ENCODE measurements at places on chromosomes 3 and 15. TPM values are rescaled to one million over a fixed set of nuclear protein-coding genes. Genes with fewer than 3 reads are reported as not detected.

The PLS1 gene
- 0.79 TPM for polyA plus RNA-seq

The PCLAF gene
- polyA plus RNA-seq = 25.9 TPM

The CDCP1 gene
- 0.34 TPM for polyA plus RNA-seq

The APOD gene
- polyA plus RNA-seq = 36.5 TPM

The EFCAB12 gene
- 0.13 TPM for polyA plus RNA-seq

The PLCB2 gene
- polyA plus RNA-seq = 7.9 TPM

The MAPKBP1 gene
- polyA plus RNA-seq = 13.1 TPM

The ERICH6 gene
- polyA plus RNA-seq = 0.23 TPM

The PPP1R14D gene
- not detected for polyA plus RNA-seq

The CKMT1A gene
- polyA plus RNA-seq = not detected

The TRIM59 gene
- polyA plus RNA-seq = 8.3 TPM

The LRRC31 gene
- polyA plus RNA-seq = not detected

The SLC6A1 gene
- 2.1 TPM for polyA plus RNA-seq

The ADGRG7 gene
- not detected for polyA plus RNA-seq

- DNase-seq = no peak
These were observed 68.5 kb downstream of the CHSY1 start for GRCh38 chr15:101183226-101183930.

DNA sequence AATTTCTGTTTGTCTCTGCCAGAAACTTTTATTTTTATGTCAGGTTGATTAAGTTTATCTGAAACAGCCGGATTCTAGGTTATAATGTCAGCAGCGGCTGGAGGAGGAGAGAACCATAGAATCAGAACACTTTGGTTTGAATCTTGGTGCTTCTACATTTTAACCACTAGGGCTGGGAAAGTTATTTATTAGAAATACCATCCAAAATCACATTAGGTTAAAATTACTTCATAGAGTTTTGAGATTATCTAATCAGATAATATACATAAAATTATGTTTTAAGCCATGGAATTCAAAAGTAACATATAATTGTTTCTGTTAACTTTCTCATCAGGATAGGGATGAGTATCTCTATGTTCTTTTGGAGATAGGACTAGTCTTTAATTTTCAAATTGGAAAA lies 502.9 kb downstream of the ROBO1 start:
- DNase-seq = no peak

- no peak for DNase-seq
These were observed 446.0 kb downstream of the GRM7 start for GRCh38 chr3:7306901-7307300.

DNA sequence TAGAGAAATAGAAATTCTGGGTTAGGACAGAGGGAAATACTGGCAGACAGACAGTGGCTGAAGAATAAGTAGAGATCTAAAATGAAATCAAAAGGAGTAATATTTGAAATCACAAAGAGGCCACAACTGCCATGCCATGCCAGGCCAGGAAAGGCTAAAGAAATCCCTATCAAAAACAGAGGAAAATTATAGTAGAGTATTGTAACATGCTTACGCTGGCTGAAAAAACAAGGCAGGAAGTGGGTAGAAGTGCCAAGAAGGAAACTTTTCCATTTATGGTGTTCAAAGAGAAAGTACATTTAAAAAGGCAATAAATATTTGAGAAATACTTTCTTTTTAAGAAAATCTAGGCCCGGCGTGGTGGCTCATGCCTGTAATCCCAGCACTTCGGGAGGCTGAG lies 415.7 kb downstream of the PLCL2 start:
- DNase-seq = no peak

DNA sequence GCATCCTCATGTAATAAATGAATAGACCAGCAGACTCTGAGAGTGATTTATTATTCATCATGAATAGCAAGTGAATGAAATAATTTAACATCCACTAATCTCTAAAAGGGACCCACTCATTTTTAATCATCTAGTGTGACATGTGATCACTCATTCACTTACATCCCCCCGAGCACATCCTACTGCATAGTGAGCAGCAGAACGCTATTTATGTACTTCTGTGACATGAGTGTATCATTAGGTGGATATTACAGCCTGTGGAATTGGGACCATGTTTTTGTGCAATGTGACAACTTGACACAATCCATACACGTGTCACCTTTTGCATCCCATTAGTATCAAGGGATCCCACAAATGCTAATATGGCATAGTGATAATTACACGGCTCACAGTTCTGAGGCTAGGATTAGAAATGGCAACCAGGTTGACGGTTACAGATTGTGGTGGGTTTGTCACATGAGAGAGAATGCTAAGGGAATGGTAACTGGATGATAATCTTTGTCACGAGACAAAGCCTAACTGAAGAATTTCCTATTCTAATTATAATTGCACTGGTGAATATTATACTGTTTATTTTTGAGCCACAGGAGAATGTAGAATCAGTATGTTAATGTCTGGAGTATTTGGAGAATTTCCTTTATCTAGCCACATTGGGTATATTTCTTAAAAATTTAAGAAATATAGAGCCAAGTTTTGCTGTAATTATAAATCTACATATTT lies 595.2 kb upstream of the TBL1XR1 start:
- DNase-seq = no peak

DNA sequence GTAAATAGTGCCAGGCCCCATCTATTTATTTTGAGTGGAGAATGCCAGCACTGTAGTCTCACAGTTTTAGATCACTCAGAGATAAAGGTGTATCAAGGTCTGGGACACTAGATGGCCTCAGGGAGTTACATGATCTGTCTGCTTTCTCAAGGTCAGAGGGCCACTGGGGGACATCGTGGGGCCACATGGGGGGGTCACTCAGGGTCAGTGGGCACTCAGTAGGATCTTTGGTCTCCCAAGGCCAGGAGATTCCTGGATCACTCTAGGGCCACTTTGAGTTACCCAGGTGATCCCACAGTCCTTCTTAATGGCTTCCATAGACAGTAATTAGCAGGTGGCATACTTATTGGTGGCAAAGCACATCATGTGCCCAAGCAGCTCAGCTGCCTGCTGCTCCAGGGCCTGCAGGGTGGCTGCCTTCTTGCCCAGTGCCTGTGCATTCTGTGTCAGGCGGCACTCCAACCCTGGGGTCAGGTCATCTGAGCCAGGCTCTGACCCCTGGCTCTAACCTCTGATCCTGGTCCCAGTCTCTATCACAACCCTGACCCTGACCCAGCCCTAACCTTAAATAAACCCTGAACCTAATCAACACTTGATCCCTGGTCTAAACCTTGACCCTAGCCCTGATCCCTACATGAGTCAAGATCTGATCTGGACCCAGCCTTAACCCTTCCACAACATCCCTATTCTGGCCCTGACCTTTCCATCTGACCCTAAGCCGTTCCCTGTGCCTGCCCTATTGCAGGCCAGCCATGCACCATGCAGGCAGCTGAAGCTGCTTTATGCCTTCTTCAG lies 1.8 kb upstream of the LAMB2 start:
- no peak for DNase-seq

GRCh38 chr3:100615684-100616083 lies 6.3 kb downstream of the ADGRG7 start:
- DNase-seq = no peak

- DNase-seq = no peak
These were observed 356.3 kb downstream of the FOXP1 start for GRCh38 chr3:71227270-71227661.

DNA sequence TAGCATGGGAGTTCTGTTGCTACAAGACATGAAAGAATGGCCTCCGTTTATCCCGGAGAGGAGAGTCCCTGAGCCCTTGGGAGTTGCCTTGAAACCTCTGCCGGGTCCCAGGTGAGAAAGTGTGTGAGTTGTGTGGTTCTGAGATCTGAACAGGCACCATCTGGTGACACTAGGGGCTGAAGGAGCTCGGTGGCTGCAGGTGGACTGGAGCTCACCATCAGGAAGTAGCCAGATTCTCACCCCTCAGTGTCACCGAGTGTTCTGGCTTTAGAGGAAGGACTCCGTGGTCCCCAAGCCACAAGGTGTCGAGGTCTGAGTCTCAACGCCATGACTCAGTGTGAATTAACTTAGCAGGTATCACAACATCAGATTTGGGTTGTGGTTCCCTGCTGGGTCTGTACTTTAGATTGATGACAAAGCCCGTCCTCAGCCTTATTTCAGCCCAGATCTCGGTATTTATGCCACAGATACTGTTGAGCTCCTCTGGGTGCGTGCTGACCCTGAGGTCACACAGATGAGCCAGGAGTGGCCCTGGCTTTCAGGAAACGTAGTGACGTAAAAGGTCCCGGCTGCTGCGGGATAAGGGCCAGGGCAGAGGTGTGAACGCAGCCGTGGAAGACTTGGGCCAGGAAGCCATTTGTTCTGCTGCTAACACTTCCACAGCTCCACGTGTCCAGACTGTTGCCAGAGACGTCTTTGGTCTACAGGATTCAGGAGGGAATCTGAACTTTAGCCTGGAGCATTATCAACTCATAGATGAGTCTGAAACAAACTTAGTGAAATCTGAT lies 54.4 kb downstream of the PGPEP1L start:
- DNase-seq = no peak

DNA sequence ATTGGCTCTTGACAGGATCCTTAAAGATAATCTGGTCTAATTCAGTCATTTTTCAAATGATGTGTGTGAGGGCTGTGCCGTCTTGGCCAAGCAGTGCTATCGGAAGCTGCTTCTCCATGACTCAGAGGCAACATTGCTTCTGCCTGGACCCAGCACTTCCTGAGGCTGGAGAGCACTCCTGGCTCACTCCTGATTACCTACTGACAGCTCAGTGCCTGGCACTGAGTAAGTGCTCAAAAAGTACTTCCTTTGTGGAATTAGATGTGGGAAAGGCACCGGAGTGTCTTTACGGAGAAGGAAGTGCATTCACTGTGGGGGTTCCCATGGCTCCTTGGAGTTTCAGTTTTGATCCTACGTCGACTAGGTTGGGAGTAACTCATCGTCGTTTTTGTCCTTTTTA lies 86.9 kb upstream of the UBE3A start:
- no peak for DNase-seq

DNA sequence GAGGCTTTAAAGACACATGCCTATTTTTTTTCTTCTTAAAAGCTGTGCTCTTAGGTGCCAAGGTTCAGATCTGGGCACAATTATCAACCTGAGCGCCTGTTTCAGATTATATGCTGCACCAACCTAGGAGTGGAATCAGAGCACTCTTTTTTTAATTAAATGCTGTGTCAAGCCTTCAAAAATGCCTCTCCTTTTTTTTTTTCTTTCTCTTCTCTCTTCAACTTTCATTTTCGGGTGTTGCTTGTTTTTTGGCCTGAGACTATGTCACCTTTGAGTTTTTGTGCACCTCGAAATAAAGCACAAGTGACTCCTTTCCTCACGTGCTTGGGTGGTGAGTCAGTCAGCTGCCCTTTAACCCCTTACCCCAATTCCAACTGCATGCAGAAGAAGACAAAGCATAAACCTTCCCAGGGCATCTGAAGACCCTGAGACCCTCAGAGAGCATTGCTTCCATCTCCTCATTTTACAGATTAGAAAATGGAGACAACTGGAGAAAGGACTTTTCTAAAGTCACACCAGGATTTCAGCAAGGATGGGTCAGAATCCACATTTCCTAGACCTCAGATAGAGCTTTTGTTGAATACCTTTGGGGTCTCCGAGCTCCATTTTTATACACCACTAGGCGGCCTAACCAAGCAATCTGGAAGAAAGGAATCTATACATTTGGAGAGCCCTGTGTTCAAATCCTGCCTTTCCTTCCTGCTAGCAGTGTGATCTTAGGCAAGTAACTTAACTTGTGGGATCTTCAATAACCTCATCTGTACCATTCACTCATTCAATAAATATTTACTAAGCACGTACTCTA lies 631 bp upstream of the PRICKLE2 start:
- no peak for DNase-seq

DNA sequence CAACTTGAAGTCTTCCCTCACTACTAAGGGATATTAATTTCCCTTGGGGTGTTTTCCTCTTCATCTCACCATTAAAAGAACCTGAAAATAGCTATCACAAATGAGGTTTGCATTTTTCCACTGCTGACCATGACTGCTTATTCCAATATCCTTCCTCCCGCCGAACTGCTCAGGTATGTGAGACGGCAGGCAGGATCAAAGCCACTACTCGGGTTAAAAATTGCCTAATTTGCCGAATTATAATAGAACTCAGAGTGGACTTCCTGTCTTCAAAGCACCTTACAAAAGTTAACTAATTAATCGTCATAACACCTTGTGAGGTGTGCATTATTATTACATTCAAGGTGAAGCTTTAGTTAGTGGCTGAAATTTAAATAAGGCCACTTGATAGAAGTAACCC lies 655.2 kb upstream of the ADAMTS9 start:
- DNase-seq = no peak

DNA sequence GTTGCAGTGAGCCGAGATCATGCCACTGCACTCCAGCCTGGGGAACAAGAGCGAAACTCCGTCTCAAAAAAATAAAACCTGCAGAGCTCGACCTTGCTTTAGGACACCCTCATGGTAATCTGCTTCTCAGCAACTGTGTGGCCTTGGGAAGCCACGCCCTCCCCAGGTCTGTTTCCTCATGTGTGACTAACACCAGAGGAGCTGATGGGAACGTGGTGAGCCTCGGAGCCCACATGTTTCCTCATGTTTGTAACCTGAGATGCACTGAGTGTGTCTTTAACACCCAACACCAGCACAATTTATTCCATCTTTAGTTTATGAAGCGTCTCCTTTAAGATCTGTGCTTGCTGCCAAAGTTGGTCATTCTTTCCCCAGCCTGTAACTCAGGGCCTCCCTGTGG lies 142.8 kb downstream of the OCA2 start:
- DNase-seq = no peak

DNA sequence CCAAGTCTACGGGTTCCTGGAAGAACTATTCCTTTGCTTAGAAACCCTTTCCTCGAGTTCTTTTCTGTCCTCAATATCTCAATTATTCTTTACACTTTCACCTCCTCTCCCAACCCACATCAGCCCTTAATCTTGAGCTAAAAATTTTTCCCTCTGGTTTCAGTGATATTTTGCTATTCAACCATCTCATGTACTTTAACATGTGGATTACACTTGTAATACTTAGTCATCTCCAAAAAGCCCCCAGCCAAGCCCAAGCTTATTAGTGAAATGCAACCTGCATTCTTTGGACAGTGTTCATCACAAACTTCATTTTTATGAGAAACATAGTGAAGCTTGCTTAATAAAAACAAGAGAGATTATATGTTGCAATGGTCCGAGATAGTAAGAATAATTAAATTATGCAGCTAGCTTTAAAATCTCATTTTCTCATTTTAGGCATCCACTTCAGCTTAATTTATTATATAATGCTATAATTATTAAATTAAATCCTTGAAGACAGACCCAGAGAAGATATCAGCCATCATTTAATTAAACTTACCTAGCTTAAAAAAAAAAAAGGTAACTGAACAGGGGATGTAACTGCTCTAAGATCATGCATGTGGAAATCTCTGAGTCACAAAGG lies 534.5 kb upstream of the TBL1XR1 start:
- DNase-seq = no peak

GRCh38 chr15:57432141-57432741 lies 55.9 kb downstream of the CGNL1 start:
- DNase-seq = no peak

Measured in hindlimb muscle (tissue), 1 donor.